ENCODE measurements at places on chromosomes 2 and 18. TPM values are rescaled to one million over a fixed set of nuclear protein-coding genes. Genes with fewer than 3 reads are reported as not detected.

The HJURP gene
- 7.6 TPM for total RNA-seq

The PGAP1 gene
- 9.3 TPM for total RNA-seq

The DNAJC5G gene
- total RNA-seq: not detected

The CXCR2 gene
- total RNA-seq: 0.37 TPM

The ADCYAP1 gene
- total RNA-seq: not detected

The IL37 gene
- total RNA-seq: not detected

The UGT1A5 gene
- total RNA-seq: 0.37 TPM

The DNAH7 gene
- total RNA-seq: 1.3 TPM

The SNORC gene
- 23.8 TPM for total RNA-seq

The DSG1 gene
- total RNA-seq: not detected

The MAP3K19 gene
- total RNA-seq: 1.1 TPM

DNA sequence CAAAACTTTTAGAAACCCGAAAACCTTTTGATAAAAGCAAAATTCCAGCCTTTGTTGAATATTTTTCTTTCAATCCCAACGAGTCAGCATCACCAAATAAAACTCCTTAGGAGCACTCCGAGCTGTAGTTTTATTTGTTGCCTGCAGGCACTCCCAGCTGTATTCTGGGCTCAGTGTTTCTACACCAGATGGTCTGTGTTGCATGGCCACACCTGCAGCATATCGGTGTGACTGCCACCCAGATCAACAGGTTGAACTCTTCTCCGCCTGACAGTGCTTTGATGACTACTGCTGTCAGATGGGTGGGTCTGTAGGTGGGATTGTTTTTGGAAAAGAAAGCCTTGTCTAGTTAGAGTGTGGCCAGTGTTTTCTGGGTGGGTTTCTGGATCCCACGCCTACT is 32.7 kb downstream of the APCDD1 start:
- H3K4me1 ChIP-seq: no peaks in the 10 kb centered on the region
- H3K36me3 ChIP-seq: peaks cover 67% of the 10 kb centered on the region
- H3K27ac ChIP-seq: no peak overlapping the region
- H3K4me3 ChIP-seq: no peak overlapping the region

DNA sequence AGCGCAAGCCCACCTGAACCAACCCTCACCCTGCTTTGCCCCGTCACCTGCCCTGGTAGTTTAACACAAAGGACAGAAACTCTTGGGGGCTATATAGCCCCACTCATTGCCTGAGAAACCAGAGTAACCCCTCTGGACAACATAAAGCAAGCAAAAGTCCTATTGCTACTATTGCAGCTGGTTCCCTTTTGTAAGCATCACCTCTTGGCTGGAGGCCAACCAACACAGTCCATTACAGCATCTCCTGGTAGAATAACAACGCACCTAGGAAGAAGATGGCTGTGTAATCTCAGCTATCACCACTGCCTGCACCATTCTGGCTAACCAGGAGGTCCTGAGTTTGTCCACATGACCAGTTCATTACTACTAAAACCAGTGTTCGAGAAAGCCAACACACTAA is 36.4 kb downstream of the FLACC1 start:
- no peaks in the 10 kb centered on the region for H3K36me3 ChIP-seq
- no peak overlapping the region for H3K4me3 ChIP-seq
- DNase-seq: no peak
- no peaks in the 10 kb centered on the region for H3K27me3 ChIP-seq

- no peaks in the 10 kb centered on the region for H3K4me1 ChIP-seq
- H3K27ac ChIP-seq: no peak overlapping the region
- DNase-seq: no peak
- no peaks in the 10 kb centered on the region for H3K36me3 ChIP-seq
These were observed 418.0 kb upstream of the ID2 start for GRCh38 chr2:8263901-8264300.

GRCh38 chr2:168700615-168701245 is 101.7 kb upstream of the NOSTRIN start:
- no peaks in the 10 kb centered on the region for H3K27me3 ChIP-seq
- peaks cover 4% of the 10 kb centered on the region for H3K4me1 ChIP-seq
- H3K27ac ChIP-seq: no peak overlapping the region
- no peak for DNase-seq

- H3K4me1 ChIP-seq: peaks cover 4% of the 10 kb centered on the region
- H3K4me3 ChIP-seq: no peak overlapping the region
These were observed 7.0 kb upstream of the STK39 start for GRCh38 chr2:168254158-168254935.

DNA sequence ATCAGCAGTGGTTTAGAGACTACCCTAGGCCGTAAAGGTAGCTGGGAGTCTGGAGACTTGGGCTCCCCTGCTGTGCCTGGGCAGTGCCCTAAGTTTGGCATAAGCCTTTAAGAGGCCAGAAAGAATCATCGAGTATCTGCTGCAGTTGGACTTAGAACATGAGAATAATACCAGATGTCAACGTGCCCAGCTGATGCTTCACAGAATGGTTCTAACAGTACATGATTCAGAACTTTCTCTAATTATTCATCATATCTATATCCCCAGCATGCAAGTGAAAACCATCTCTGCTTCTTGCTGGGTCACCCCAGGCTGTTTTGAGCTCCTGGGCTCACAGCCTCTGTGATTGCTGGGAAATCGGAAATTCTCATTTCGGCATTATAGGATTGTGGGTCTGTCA is 118.1 kb downstream of the NCK2 start:
- H3K4me3 ChIP-seq: no peak overlapping the region
- H3K27me3 ChIP-seq: no peaks in the 10 kb centered on the region
- H3K4me1 ChIP-seq: peaks cover 79% of the 10 kb centered on the region

DNA sequence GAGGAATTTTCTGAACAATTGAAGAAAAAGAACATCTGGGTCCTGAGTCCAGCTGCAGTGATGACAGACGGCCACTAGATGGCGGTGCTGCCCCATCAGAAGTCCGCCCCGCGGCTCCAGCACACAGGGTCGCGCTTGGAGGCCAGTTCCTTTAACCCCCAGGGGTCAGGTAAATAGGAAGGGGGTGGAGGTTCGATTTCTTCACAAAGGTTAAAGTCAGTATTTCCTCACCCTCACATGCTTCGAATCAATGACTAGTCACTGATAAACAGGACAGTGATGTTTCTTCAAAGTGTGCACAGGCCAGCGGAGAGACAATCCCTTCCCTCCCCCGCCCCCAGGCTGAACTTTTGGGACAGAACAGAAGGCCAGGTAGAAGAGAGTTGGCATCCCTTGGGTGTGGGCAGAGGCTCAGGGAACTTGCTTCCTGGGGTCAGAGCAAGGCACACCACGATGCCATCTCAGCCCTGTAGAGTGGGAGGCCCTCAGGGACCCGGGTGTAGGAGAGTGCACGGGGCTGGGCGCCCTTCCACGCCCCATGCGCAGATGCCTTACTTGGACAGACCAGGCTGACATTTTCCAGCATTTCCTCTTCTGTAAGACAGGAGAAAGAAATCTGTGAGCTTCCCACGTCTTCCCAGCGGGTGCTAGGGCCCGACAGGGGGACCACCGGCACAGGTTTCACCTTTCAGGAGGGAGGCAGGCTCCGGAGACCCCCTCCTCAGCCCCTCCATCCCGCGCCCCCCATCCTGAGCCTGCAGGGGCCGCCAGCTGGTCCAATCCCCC is 722 bp downstream of the APOB start:
- no peaks in the 10 kb centered on the region for H3K36me3 ChIP-seq
- no peak overlapping the region for H3K27ac ChIP-seq
- peaks cover 36% of the 10 kb centered on the region for H3K27me3 ChIP-seq
- peaks cover 33% of the 10 kb centered on the region for H3K4me1 ChIP-seq
- H3K4me3 ChIP-seq: peak overlapping the region; percentile 5
- DNase-seq: peak; percentile 74

DNA sequence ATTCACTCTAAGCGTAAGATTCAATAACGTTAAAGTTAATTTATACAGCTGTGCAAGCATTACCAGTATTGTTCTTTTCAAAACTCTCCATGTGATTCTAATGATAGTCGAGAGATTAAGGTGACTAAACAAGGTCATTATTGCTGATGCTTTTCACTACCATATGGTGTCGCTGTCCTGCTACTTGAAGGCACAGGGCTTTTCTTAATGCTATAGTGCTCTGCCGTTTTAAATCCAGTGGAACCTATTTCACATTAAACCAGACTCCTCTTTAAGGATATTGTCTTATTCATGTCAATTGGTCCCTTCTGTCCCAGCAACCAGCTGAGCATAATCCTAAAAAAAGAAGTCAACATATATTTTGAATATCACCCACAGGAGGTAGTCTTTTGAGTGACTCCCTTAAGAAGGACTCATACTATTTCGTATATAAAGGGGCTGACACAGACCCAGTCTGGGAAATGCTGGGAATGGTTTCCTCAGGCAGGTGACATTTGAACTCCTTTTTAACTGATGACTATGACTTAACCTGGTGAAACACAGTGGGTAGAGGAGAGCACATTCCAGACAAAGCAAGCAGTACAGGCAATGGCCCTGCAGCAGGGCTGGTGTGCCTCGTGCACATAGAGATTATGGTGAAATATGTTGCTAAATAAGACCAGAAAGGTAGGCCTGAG is 53.9 kb upstream of the CYTIP start:
- no peak overlapping the region for H3K27ac ChIP-seq
- DNase-seq: peak; percentile 50
- no peaks in the 10 kb centered on the region for H3K27me3 ChIP-seq
- H3K4me3 ChIP-seq: no peak overlapping the region
- H3K36me3 ChIP-seq: no peaks in the 10 kb centered on the region
- H3K4me1 ChIP-seq: no peaks in the 10 kb centered on the region

GRCh38 chr2:170812710-170813600 is 3.7 kb upstream of the GAD1 start:
- peaks cover 29% of the 10 kb centered on the region for H3K4me1 ChIP-seq
- peak; percentile 93 for DNase-seq
- no peaks in the 10 kb centered on the region for H3K36me3 ChIP-seq
- H3K27ac ChIP-seq: no peak overlapping the region
- peaks cover 69% of the 10 kb centered on the region for H3K27me3 ChIP-seq

- no peaks in the 10 kb centered on the region for H3K36me3 ChIP-seq
- no peak overlapping the region for H3K4me3 ChIP-seq
- no peaks in the 10 kb centered on the region for H3K27me3 ChIP-seq
- DNase-seq: no peak
- H3K4me1 ChIP-seq: no peaks in the 10 kb centered on the region
- H3K27ac ChIP-seq: no peak overlapping the region
These were observed 152.2 kb downstream of the TWIST2 start for GRCh38 chr2:239000089-239000488.

DNA sequence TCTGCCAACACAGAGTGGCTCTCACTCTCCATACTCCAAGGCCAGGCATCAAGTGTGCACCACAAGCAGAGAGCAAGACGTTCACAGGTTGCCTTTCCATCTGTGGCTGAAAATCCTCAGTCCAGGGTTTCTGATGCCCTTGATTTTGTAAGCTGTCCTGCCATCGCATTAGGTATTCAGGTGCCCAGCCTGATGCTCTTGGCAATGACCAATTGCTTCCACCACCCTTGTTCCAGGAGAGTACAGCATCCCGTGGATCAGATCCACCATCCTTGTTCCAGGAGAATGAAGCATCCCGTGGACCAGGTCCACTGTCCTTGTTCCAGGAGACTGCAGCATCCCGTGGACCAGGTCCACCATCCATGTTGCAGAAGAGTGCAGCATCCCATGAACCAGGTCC is 133.4 kb upstream of the GPC1 start:
- no peak overlapping the region for H3K27ac ChIP-seq
- no peaks in the 10 kb centered on the region for H3K4me1 ChIP-seq
- no peak overlapping the region for H3K4me3 ChIP-seq
- H3K27me3 ChIP-seq: no peaks in the 10 kb centered on the region
- no peaks in the 10 kb centered on the region for H3K36me3 ChIP-seq

DNA sequence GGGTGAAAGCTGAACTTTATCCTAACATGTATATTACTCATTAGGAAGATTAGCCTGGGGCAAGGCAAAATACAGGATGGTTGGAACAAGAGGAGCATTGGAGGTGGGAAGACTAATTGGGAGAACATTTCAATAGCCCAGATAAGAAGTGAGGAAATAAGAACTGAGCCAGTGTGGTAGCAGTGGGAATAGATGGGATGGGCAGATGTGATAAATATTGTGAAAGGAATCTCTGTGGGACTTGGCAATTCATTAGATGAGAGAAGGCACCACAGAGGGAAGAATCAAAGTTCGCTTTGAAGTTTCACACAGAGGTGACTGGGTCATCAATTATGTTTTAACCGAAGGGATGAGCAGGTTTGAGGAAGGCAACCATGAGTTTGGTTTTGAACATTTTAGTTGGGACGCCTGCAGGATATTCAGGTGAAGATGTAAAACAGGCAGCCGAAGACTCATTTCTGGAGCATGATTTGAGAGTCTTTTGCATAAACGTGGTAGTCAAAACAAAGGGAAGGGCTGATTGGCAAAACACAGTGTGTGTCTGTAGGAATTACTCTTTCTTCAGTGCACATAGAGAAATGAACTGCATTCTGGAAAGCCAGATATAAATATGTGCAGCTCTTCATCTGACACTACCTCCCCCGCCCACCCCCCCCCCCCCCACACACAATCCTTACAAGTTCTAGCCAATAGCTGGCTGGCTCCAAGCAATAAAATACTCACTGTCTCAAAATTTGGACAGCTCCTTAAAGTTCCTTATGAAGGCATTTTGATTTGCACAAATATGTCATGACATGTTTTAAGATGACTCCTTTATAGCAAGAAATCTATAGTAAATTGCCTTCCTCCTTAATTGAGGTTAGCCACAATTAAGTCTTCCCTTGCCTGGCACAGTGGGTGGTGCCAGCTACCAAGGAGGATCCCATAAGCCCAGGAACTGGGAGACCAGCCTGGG is 1.9 kb upstream of the SLC1A4 start:
- DNase-seq: no peak
- H3K27me3 ChIP-seq: no peaks in the 10 kb centered on the region
- H3K36me3 ChIP-seq: no peaks in the 10 kb centered on the region
- H3K27ac ChIP-seq: no peak overlapping the region
- H3K4me3 ChIP-seq: peak overlapping the region; percentile 85

GRCh38 chr2:258933-259332 is 4.9 kb downstream of the SH3YL1 start:
- no peak overlapping the region for H3K4me3 ChIP-seq
- no peaks in the 10 kb centered on the region for H3K27me3 ChIP-seq

- H3K27me3 ChIP-seq: no peaks in the 10 kb centered on the region
- H3K4me1 ChIP-seq: peaks cover 55% of the 10 kb centered on the region
- H3K36me3 ChIP-seq: no peaks in the 10 kb centered on the region
- peak overlapping the region; percentile 96 for H3K27ac ChIP-seq
- no peak for DNase-seq
These were observed 146.3 kb downstream of the TGIF1 start for GRCh38 chr18:3596324-3596636.

DNA sequence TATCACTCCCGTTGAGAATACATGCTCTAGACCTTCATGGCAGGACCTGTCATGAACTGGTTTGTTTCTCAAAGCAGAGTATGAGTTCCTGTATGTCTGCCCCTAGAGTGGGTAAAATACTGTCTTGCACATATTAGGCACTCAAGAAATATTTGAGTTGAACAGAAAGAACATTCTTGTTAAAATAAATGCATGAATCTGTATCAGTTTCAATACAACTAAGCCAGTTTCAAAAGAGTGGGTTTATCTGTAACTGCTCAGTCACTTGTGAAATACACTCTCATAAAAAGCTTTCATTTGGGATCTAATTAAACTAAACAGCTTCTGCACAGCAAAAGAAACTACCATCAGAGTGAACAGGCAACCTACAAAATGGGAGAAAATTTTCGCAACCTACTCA is 69.2 kb downstream of the RFTN2 start:
- no peaks in the 10 kb centered on the region for H3K27me3 ChIP-seq
- no peaks in the 10 kb centered on the region for H3K36me3 ChIP-seq
- no peak overlapping the region for H3K4me3 ChIP-seq
- DNase-seq: no peak

GRCh38 chr2:13662055-13662454 is 945.3 kb downstream of the TRIB2 start:
- no peaks in the 10 kb centered on the region for H3K4me1 ChIP-seq
- no peaks in the 10 kb centered on the region for H3K27me3 ChIP-seq
- H3K27ac ChIP-seq: no peak overlapping the region
- no peak for DNase-seq
- no peak overlapping the region for H3K4me3 ChIP-seq
- no peaks in the 10 kb centered on the region for H3K36me3 ChIP-seq

Data from stomach (tissue), 19 donors.